ENCODE measurements at places on chromosomes 2 and 18.

DNA sequence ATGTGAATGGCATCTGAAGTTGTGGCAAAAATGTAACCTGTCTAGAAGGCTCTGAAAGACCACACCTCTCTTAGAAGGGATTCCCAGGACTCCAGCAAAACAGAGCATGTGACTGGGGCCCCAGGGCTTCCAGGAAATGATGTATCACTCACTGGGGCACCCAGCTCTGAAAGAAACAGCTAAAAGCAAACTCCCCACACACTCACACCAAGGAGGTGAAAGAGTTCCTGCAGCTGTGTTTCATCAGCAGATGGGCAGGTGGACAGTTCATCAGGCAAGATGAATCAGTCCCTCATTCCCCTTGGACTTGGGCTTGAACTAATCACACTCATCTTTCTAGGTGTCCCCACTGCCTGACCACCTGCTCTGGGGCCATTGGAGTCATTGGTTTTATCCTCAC is 76.2 kb downstream of the CCBE1 start:
- DNase-seq = no peak

DNA sequence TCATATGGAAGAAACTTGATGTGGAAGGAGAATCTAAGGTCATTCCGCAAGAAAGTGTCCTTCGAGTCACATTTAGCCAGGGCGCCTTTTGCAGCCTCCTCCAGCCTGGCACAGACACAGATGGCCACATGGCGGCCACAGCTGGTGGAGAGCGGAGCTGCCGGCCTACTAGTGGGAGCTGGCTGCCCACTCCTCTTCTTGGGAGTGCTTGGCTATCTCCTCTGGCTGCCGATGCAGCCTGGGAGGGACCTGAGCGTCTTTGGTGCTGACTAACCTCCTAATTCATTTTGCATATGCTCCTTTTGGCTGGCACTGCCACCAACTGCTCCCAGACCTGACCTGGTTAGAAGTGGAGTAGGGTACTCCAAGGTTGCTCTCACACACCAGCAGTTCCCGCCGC is 199.3 kb upstream of the MYT1L start:
- DNase-seq = no peak

DNA sequence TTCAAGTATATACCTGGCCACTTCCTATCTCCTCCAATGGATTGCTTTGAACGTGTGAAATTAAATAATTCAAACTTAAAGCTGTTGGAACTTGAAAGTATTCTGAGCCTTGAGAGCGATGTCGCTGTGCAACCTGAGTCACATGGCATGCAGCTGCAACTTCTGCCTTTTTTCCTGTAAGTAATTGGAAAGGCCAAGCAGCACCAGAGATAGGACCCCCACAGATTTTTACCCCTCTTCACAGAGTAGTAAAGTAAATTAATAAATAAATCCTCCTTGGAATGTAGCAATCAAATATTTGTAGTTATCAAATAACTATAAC is 3.2 kb upstream of the RNF149 start:
- no peak for DNase-seq

GRCh38 chr2:17299891-17300540 is 218.2 kb downstream of the RAD51AP2 start:
- no peak for DNase-seq

DNA sequence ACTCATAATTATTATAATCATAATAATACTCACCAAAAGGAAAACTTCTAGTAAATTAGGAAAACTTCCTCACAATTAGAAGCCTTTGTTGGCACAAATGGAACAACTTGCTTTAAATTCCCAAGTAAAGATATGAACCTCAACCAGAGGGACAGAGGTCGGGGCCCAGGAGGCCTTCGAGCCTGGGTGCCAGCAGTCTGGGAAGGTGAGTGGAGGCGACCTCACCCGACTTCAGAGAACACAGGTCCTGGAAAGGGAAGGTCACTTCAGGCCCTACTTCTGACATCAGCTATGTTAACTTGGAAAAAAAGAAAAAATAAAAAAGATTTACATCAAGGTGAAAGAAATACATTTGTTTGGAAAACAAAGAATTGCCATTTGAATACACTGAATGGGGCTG is 350.0 kb upstream of the MYT1L start:
- DNase-seq = no peak

- DNase-seq = no peak
Observed at GRCh38 chr2:232342635-232343565, 35.7 kb upstream of the ALPP start.

- DNase-seq = no peak
Observed at GRCh38 chr18:33113416-33113815, 327.1 kb downstream of the CCDC178 start.

DNA sequence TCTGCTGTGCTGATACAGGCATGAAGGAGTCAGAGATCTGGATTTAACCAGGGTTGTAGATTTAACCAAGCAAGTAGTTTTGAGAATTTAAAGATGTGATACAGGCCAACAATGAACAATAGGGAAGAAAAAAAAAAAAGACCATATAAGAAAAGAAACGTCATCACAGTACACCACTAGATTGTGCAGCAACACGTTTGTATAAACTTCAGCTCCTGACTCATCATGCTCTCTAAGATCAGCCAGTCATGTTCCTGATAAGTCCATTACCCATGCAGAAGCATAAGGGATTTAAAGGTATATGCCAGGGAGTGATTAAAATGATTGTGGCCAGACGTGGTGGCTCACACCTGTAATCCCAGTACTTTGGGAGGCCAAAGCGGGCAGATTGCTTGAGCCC is 22.3 kb upstream of the ERICH2 start:
- no peak for DNase-seq

DNA sequence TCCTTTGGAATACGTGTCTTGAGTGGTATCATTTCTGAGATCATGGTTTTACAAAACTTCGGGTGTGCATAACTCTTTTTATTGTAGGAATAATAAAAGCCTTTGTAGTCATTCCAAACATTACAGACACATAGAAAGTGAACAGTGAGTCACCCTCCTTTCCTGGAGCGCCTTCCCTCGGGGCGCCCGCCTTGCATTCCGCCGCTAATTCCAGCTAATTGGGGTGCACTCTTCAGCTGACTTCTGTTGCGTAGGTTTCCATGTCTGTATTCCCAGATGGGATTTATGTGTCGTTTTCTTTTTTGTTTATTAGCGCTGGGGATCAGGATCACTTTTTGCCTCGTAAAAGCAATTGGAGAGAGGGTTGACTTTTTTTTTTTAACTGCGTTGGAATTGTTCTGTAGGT is 18.7 kb downstream of the SH3BP4 start:
- DNase-seq = no peak

DNA sequence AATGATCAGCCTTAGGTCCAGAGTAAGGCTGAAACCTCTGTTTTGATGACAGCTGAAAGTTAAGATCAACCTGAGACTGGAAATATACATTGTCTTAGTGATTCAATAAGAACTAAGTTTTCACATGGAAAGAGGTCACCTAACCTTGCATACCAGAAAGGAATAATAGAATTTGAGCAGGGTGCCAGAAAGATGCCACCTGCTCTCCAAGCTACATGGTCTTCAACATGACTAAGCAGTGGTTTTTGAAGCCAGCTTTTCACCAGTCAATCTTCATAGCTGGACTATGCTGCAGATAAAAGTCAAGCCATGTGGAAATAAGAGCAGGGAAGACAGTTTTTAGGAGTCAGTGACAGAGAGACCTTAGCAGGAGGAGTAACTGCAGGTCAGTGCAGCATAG is 589.4 kb upstream of the SYT4 start:
- DNase-seq = no peak

GRCh38 chr2:196729418-196729817 is 70.1 kb downstream of the GTF3C3 start:
- no peak for DNase-seq

- DNase-seq = no peak
Observed at GRCh38 chr18:66749481-66750035, 145.7 kb upstream of the CDH19 start.
